ENCODE measurements at places on chromosomes 12 and 14.

DNA sequence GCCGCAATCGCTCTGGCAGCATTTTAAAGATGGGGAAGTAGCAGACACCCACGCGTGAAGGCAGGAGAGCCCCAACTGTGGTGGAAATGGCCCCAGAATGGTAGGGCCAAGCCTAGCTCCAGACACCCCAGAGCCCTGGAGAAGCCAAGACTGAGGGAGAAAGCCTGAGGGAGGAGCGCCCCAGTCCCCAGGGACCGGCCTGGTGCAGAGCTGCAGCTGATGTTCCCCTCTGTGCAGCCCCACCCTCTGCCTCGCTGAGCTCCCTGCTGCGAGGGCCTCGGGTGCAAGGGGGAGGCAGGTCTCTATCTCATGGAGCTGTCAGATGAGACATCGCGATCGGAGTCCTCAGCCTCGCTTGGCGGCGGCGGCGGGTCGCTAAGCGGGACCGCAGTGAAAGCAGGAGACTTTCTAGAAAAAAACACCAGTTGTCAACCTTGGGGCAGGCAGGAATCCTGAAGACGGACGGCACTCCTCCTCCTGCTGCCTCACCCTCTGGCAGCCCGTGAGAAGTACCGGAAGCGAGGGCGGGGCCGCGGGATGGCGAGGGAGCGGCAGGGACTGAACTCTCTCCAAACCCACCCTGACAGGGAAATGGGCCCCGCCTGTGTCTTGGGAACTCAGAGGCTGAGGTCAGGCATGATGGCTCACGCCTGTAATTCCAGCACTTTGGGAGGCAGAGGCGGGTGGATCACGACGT is 6.0 kb downstream of the GAPDH start:
- no peak for DNase-seq

GRCh38 chr12:68159681-68160304 is at the start of gene IFNG:
IFNG (minus strand) TSS chr12:68159740; CDS start chr12:68159615, 125 bp downstream.
- DNase-seq: no peak

DNA sequence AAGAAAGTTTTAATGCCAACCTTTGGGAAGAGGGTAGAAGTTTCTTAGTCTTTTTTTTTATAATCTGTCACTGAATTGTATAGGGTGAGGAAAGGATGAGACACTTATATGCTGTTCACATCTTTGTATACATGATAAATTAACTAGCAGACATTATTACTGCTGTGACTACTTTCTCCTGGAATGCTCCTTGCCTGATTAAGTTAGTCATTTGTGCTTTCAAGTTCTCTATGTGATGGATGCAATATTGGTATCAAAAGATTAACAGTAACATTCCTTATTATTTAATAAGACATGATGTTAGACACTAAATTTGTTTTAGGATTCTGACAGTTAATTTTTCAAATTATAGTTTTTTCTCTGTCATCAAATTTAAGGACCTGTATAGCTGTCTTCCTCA is 223.4 kb upstream of the GARIN2 start:
- no peak for DNase-seq

- no peak for DNase-seq
Observed at GRCh38 chr12:81229759-81230158, 151.9 kb downstream of the ACSS3 start.

DNA sequence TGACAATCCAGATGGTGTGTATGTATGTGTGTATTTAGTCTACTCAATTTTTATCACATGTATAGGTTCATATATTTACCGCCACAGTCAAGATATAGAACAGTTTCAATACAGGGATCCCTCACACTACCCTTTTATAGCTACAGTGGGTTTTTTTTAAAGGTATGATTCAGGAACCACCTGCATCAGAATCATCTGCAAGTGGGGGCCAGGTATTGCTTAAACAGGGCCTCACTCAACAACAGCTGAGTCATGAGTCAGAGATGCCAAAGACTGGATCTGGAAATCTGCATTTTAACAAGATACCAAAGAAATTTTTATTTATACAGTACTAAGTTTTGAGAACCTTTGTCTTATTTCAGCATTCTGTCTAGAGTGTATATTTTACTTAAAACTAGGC is 117.6 kb downstream of the SLC35F4 start:
- DNase-seq: no peak

DNA sequence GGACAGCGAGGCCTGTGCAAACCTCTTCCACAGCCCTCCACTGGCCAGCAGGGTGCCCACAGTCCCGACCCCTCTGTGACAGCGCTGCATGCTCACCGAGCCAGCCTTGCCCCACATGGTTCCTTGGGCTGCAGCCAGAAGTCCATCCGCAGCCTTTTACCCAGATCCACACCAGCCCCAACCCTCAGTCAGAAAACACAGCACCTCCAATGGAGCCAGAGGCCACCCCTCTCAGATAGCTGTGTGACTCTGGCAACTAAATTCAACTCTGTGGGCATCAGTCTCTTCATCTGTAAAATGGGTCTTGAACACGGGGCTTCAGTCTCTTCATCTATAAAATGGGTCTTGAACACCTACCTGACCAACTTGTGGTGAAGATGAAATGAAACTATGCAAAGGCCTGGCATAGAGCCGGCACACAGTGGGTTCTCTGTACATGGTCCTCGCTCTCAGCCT is 38.0 kb downstream of the NFKBIA start:
- DNase-seq: no peak

DNA sequence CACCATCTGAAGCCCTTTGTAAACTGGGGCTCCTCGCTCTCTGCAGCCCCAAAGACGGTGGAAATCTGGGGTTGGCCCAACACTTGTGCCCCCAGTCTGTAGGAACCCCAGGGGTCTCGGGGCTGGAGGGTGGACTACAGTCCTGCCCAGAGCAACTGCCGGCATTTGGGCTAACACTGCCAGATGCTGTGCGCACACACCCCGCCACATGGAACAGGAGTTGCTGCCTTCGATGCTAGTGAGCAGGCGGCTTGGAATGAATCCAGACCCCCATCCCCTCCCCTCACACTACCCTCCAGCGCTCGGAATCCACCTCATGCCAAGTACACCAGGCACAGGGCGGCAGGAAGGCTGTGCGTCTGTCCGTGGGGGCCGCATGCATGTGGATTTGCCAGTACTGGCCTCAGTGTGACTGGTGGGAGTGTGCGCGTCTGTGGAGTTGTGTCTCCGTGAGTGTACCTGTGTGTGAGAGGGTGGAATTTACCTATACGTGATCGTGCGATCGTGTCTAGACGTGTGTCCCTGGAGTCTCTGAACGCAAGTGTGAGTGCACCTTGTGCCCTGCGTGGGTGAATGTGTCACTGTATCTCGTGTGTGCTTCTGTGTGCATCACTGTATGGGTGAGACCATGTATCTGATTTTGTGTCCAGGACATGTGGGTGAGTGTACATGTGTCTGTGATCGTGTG is 5.1 kb downstream of the LHX5 start:
- no peak for DNase-seq

DNA sequence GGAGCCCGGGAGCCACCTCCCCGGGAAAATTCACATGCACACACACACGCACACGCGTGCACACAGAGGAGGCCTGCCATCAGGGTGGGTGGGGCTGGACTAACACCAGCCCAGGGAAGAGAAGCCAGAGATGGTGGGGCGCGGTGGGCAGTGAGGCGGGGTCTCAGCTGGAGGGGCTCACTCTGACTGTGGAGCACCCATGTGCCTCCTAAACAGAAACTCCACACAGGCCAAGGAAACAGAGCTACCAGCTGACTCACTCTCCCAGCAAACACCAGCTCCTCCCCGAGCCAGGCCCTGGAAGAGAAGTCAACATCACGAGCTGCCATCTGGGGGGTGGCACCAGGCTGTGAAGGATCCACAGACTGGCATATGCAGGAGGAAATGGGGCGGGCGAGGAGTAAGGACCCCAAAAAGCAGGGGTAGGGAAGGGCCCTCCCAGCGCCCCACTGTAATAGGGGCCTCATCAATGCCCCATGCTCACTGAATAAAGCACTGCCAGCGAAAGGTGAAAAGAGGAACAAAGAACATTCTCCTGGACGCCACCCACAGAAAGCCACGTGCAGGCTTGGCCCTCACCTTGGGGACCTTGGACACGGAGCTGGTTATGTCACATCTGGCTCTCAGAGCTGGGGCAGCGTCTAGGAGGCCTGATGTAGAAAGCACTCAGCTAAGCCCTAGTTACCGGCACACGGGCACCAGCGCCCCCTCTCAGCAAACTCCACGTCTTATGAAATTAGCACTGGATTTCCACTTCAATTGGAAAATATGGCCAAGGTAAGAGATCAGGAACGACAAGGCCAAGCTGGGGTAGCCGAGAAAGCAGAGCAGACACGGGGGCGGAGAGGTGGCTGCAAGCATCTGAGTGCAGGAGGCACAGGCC is 8.4 kb upstream of the INF2 start:
- peak; percentile 88 for DNase-seq

GRCh38 chr14:93929657-93930056 is 2.5 kb downstream of the FAM181A start:
- no peak for DNase-seq

DNA sequence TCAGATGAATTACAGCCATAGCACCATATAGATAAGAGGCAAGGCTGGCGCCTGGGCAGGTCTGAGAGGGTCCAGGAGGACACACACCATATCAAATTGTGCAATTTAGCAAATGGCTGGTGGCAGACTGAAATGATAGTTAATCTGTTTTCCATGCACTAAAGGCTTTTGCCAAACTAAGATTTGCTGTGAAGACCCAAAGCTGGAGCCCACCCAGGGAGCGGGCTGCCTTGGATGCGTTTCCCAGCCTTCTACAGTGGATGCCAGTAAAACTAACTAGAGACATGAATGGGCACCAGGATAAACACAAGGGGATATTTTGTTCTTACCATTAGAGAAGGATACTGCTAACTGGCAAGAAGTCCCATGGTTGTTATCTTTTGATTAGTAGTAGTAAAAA is 475.1 kb downstream of the DPF3 start:
- DNase-seq: no peak

- no peak for DNase-seq
Observed at GRCh38 chr12:117552971-117553370, 191.5 kb upstream of the NOS1 start.

GRCh38 chr14:106530423-106531107 is 1004.2 kb downstream of the TMEM121 start:
- peak; percentile 37 for DNase-seq

- no peak for DNase-seq
Observed at GRCh38 chr12:31970199-31970598, 11.0 kb downstream of the RESF1 start.

DNA sequence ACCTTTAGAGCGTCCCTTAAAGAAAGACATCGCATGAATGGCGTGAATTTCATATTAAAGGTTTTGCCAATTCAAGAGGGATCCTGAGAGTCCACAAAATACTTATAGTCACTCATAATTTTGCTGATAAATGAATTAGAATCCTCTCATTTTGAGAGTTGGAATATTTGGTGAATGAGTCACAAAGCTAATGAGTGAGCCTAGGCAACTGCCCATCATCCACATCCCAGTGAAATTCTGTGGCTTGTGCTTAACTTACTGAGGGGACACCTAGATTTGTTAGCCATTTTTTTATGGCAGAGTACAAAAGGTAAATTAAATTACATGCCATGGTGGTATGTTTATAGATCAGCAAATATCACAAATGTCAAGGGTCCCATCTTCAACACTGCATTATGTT is 12.7 kb upstream of the NOXRED1 start:
- no peak for DNase-seq

DNA sequence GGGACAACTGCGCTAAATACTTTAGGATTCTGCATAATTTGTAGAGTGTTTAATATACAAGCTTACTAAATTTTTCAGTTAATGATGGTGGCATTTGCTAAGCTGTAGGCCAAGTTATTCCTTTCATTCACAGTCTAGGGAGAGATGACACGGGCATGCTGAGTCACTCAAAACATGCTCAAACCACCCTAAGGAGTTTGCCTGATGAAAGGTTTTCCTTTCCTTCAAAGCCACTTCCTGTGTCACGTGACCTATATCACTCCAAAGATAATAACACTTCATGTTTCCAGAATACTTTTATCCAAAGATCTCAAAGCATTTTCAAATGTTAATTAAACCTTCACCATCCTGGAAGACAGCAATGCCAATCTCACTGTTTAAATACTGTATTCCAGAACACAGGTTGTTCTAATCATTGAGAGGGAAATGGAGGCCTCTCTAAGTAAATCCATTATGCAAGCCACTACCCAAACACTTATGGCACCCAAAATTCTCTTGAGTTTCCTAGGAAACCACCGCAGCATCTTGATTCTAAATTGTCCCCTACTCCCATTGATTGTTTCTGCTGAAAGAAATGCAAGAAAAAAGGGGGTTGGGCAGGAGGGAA is 207.0 kb upstream of the CDKN3 start:
- no peak for DNase-seq

- DNase-seq: no peak
Observed at GRCh38 chr12:108386709-108387360, 47.7 kb upstream of the CMKLR1 start.

DNA sequence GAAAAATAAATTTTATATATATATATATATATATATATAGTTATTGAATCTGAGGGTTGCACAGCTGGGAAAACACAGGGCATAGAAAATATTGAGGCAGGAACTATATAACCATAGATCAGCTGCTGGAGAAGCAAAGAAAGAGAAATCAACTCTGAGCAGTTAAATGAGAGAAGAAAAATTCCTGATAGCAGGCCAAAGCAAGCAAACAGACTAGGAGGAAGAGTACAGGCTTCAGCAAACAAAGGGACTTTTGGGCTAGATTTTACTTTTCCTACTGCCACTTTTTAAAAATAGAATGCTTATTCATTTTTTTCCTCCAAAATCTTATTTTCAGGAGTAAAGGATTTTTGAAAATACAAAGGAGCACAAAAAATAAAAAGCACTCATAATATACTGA is 216.0 kb upstream of the PRKD1 start:
- no peak for DNase-seq

GRCh38 chr12:7555752-7556151 is 52.2 kb upstream of the CD163 start:
- no peak for DNase-seq

DNA sequence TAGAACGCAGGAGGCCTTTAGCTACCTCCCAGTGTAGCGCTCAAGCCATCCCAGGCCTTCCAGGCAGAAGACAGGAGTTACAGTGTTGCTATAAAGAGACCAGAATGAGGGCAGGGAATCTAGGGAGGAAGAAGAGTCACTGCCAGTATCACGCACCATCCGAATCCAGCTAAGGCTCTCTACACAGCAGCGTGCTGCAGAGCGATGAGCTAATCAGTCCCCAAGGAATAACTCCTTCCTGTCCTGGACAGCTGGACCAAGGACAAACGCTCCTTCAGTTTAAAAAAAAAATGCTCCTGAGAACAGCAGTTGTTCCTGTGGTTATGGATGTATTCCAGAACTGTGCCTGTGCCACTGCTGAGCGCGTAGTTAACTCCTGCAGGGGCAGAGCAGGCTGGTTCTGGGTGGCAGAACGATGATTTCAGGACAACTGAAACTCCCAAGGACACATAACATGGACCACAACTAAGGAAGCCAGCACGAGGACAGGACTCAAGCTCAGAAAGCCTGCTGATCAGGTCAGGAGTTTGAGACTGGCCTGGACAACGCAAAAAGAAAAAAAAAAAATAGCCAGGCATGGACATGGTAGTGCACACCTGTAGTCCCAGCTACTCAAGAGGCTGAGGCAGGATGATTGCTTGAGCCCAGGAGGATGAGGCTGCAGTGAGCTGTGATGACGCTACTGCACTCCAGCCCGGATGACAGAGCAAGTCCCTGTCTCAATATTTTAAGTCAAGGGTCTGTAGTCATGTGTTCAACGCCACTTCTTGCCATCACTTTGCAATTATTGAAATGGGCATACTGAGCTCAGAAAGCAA is 2.6 kb downstream of the IFFO1 start:
- DNase-seq: no peak

GRCh38 chr12:6902448-6902847 is 2.2 kb upstream of the LRRC23 start:
- DNase-seq: no peak

Data from hematopoietic multipotent progenitor cell treated with erythropoietin and hydrocortisone succinate and interleukin-3 and kit ligand, for 15 days (in vitro differentiated cells).